ENCODE measurements at places on chromosomes 3 and 15.

DNA sequence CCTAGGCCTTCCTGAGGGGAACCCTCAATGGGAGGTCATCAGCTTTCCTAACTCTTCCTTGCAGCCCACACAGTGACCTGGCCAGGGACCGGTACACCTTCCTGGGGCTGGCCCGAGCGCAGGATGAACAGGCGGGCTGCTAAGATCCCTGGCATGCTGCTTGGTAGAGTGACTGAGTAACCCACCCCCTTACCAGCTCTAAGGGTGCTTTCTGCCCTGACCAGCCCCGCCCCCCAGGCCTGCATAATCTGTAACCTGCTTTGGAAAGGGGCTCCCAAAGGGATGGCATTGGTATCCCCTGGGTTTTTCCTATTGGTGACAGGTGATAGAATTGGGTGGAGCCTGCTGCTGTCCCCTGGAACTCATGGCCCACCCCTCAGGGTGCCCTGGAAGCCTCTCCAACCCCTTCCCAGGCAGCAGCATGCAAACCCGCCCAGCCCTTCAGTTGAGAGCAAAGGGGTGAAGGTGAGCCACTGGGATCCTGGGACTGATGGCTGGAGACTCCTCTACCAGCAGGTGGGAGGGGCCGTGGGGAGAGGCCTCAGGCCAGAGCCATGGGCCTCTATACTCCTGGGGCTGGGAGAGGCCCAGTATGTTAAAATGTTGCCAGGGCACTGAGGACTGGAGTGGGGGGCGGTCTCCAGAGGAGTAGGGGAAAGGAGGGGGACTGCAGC, 11.1 kb upstream of the KIF7 start:
- no peak for DNase-seq

DNA sequence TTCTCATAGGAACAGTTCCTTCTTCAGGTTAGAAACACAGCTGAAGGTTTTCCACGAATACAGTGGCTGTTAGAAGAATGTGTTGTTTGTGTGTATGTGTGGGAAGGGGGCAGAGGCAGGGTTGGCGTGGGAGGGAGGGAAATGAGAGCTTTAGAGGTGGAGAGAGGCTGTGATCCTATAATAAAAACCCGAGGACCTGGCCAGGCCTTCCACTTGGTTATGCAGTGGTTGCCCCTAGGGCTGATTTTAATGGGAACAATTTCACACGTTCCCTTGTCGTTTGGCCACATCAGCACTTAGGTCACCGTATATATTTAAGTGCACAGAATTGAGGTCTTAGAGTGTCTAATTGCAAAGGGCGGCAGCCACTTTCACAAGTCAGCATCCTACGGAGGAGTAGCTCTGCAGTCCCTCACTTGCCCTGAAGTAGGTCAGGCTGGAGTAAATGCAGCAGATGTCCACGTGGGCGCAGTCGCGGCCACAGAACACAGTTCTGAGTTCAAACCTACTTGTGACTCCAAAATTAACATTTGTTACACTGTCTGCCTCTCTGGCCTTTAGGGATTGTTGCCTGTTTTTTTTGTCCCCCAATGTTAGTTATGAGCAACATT, 85.6 kb downstream of the PDCD6IP start:
- no peak for DNase-seq

GRCh38 chr3:129371041-129371826, 57.2 kb downstream of the EFCAB12 start:
- no peak for DNase-seq

- DNase-seq, result no peak
Observed at GRCh38 chr3:149464542-149465328, 9.8 kb upstream of the TM4SF4 start.

DNA sequence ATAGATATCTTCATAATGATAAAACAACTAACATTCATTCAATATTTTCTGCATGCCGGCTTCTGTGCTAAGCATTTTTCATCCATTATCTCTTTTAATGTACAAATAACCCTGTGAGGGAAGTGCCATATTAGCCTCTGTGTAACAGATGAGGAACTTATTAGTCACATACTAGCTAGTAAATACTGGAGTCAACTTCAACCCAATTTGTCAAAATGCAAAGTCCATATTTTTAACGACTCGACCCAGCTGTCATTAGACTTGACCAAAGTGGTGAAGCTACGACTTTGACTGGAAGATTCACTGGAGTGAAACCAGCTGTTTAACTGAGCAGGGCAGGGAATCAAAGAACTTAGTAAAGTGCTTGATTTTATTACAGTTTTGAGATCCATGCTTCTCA, 41.6 kb downstream of the PARP15 start:
- no peak for DNase-seq

GRCh38 chr3:72189339-72189738, 404.4 kb upstream of the PROK2 start:
- no peak for DNase-seq

- DNase-seq, result no peak
Observed at GRCh38 chr3:58005669-58006068, 2.6 kb upstream of the FLNB start.

DNA sequence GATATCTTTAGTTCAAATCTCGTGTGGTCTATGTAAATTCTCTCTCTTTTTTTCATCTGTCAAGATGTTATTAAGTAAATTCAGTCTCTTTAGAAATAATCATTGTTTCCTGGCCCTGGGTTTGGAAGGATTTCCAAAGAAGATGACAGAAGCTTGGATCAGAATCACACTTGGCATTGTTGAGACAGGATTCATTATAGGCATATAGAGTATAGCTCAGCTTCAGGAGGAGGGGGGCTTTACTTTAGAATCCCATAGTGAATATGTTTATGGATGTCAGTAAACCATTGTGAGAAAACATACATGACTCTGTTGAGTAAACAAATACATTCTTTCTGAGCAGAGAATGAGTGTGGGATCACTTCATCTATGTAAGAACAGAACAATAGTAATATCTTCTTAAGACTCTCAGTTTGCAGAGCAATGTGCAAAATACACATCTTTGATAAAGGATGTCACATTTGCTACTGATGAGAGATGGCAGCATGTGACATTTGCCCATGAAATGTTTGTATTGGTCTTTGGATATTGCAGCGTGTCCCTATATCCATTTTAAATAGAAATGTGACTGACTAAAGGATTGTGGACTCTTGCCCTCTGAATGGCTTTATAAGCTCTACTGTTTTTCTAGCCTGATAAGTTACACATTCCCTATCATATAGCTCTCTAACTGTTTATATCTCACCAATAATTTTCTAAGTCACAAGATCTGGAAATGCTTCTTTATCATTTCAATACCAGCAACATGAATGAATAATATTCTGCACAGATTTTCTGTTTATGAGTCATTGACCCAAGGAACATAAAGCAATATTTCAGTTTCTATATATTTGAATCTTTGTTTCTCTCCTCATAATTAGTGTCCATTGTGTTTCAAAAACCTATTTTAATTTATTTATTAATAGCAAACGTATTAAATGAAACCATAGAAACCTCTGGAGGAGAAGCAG, 95.6 kb upstream of the THRB start:
- no peak for DNase-seq

GRCh38 chr15:94064676-94065313, 166.6 kb upstream of the MCTP2 start:
- DNase-seq, result no peak

GRCh38 chr3:48795997-48796732, 51.5 kb downstream of the PRKAR2A start:
- no peak for DNase-seq

DNA sequence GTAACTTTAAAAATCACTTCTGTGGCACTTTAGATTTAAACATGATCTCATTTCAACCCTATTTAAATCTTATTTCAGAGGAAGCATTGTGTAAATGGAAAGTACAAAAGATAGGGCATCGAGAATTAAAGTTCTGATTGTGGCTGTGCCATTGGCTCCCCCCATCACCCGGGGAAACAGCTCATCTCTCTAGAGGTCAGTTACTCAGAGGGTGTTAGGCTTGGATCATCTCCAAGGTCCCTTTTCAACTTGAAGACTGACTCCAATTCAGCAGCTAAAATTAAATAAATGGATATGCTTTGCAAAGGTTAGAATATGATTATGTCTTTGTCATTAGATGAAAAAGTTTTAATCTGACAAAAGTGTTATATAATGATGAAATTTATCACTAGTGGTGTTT, 20.1 kb downstream of the CADM2 start:
- DNase-seq, result no peak

DNA sequence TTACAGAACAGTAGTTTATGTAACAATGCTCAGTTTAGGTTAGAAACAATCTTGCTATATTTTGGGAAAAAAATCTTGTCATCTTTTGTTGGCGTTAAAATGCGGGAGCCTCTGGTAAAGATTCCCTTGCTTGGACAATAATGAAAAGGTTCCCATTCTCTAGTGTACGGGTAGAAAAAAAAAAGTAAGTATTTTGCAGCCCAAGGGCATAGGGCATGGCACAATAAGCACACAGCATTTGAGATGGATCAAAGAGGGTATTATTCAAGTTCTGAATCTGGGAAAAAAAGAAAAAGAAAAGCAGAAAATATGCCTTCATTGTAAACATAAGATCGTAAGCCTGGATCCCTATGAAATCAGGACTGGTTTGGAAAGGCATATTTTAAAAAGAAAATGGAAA, 408.6 kb upstream of the ROBO2 start:
- DNase-seq, result no peak

GRCh38 chr3:153313302-153313965, 151.4 kb downstream of the RAP2B start:
- DNase-seq, result no peak

GRCh38 chr15:32834156-32834555, 116.4 kb downstream of the GREM1 start:
- no peak for DNase-seq

- DNase-seq, result no peak
Observed at GRCh38 chr15:80599359-80599758, 95.8 kb upstream of the ABHD17C start.

DNA sequence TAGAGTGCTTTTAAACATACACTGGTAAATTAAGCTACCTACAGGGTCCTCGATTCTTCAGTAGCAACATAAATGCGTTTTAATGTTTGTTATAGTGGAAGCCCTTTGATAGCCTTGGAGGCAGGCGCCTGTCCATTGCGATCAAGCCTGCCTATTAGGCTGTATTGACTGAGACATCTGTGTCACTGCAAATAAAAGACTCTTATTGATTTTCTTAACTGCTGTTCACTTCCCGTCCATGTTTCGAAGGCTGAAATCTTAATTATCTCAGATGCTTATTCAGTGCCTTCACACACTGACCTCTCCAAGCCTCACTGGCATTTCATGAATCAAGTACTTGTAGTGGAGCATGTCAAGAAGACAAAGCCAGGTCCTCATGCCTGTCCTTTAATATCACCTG, 51.1 kb downstream of the MAP2K5 start:
- no peak for DNase-seq

DNA sequence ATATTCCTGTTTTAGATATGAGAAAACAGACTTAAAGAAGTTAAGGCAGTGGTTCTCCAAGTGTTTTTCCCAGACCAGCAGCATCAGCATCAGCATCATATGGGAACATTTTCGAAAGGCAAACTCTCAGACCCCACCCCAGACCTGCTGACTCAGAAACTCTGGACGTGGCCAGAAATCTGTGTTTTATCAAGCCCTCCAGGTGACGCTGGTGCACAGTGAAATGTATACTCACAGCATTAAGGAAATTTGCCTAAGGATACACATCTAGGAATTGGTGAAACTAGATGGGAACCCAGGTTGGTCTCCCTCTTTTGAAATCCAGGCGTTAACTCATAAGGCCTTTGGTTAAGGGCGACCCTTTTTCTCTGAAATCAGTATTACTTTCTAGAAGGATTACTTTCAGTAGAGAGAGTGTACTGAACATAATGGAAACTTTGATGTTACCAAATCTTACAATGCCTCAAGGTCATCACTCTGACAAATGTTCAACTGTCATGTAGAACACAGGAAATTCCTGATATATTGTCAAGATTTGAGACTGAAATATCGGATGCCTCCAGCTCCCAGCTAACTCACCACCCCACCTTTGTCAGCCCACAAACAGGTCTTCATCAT, 910.2 kb downstream of the ROBO1 start:
- DNase-seq, result no peak

- DNase-seq, result no peak
Observed at GRCh38 chr3:31762888-31763351, 218.1 kb downstream of the OSBPL10 start.
